Ascending aorta (tissue), 2 donors: ENCODE measurements at places on chromosomes 11 and 22.

DNA sequence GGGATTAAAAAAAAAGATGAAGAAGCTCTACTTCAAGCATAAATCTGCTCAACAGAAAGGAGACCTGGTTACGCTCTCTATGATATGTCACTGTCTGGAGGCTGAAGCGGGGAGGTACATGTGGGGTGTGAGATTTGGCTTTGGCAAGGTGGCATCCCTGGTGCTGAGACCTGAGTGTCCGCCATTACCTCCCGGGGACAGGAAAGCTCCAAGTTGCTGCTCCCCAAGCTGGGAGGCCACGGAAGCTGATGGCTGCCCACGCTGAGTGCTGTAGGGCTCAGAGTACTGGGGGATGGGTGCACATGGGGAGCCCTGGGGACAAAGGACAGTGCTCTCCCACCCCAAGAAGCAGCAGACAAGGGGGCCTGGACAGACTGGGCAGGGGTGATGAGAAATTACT, 167.9 kb downstream of the DSCAML1 start:
- DNase-seq, result no peak

- DNase-seq, result no peak
These were observed 29.1 kb upstream of the TXNRD2 start for GRCh38 chr22:19970479-19971275.

- no peak for DNase-seq
These were observed 838.9 kb downstream of the DLG2 start for GRCh38 chr11:84788220-84788619.

DNA sequence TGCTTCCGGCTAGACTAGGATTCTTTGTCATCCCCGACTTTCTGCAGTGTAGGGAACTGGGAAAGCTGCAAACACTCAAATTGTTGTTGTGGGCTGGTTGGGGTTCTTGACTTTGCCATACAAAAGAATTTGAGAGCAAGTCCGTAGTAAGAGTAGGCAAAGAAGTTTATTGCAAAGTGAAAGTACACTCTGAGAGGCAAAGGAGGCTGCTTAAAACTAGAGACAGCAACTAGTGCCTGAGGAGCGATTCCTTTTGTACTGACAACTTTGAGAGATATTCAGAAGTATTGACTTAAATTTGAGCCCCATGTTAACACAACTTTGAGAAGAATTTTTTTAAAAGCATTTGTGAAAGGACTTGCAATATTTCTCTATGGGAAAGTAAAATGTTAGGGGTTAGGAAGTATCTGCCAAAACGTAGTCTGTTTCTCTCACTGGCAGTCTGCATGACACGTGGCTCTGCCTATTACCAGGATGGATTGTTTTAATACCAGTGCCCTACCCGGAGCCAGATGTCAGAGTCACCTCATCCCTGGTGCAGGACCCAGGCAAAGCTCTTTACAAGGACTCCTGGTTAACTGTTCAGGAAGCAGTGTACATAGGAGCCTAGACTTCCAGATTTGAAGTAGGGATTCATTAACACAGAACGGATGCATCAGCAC, 85.0 kb upstream of the CLPB start:
- no peak for DNase-seq

GRCh38 chr22:31289344-31289743, 2.9 kb downstream of the PIK3IP1 start:
- no peak for DNase-seq

GRCh38 chr11:69702239-69702691, 1.6 kb downstream of the FGF19 start:
- DNase-seq, result no peak

- no peak for DNase-seq
These were observed 22.3 kb upstream of the MMP20 start for GRCh38 chr11:102647430-102647829.

DNA sequence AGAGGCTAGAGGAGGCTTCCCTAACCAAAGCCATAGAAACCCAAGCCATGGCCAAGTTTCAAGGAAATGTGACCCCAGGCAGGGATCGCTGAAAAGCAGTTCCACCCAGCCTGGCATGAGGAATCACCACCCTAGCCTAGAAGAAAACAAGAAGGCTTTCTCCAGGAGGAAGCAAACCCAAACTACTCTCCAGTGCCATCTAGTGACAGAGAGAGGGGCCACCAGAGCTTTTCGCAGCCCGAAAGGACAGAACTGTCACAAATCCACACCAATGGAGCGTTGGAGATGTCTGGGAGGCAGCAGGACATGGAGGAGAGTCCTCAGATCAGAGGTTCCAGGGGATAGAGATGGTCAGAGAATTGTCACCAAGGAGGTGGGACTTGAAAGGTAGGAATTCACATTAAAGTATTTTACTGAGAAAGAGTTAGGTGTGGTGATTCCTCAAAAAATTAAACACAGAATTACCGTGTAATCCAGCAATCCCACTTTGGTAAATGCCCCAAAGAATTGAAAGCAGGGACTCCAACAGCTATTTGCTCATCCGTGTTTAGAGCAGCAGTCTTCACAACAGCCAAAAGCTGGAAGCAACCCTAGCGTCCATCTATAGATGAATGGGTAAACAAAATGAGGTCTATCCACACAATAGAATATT, 67.3 kb upstream of the NUP50 start:
- DNase-seq, result no peak

DNA sequence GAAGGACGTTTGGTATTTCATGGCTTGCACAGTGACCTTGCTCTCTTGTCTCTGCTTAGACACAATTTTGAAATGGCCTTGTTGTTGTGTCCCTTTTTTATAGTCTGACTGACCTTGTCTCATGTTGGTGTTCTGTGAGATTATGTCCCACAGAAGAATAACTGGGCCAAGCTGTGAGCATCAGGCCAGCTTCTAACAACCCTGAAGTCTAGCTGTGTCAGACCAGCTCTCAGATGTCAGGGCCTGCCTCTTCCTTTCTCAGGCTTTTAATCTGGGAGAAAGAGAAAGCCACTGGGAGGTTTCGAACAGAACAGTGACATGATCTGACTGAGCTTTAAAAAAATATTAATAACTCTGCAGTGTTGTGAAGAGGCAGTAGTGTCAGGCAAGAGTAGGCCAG, 2.0 kb upstream of the UEVLD start:
- no peak for DNase-seq

GRCh38 chr11:129192150-129192549, at the start of gene ARHGAP32:
ARHGAP32 (minus strand) TSS chr11:129192325; CDS start chr11:129192198, 127 bp downstream.
- no peak for DNase-seq

DNA sequence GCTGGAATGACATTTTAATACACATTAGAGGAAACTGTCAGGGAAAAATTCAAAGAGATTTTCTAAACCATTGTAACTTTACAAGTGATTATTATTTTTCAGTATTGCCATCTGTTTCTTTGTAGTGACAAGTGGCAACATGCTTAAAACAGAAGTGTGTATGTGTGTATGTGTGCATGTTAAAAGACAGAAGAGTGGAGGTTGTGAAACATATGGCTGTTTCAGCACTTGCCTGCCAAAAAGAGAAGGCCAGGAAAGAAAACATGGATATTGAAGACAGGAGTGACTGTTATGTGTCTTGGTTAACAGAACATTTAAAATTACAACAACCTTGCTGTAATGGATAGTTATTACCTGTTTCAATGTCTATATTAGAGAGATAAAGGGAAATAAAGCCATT, 24.3 kb upstream of the VWA5A start:
- no peak for DNase-seq

GRCh38 chr11:124740277-124740882, 638 bp downstream of the NRGN start:
- DNase-seq, result no peak

DNA sequence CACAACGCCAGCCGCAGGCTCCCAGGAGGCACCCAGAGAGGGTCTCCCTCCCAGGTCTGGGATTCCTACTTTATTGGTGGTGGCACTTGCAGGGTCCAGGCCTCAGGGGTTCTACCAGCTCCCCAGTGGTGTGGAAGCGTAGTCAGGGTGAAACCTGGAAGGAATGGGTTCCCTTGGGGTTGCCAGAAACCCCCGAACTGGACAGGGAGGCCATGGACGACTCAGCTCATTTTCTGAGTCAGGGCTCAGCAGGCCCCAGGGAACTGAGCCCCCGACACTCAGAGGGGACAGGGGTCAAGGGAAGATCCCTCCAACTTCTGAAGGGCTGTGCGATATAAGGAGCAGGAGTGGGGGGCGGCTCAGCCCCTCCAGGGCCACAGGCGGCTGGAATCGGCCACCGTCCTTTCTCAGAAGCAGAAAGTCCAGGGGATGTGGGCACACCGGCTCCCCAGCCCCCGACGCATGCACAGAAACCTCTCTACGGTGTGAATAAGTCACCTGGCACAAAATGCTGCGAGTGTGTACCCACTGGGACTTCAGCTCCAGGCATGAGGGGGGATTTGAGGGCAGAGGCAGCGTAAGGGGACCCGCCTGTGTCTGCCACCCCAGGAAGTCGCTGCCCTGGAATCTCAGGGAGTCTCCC, 25.1 kb downstream of the MRGPRG start:
- peak; percentile 24 for DNase-seq

DNA sequence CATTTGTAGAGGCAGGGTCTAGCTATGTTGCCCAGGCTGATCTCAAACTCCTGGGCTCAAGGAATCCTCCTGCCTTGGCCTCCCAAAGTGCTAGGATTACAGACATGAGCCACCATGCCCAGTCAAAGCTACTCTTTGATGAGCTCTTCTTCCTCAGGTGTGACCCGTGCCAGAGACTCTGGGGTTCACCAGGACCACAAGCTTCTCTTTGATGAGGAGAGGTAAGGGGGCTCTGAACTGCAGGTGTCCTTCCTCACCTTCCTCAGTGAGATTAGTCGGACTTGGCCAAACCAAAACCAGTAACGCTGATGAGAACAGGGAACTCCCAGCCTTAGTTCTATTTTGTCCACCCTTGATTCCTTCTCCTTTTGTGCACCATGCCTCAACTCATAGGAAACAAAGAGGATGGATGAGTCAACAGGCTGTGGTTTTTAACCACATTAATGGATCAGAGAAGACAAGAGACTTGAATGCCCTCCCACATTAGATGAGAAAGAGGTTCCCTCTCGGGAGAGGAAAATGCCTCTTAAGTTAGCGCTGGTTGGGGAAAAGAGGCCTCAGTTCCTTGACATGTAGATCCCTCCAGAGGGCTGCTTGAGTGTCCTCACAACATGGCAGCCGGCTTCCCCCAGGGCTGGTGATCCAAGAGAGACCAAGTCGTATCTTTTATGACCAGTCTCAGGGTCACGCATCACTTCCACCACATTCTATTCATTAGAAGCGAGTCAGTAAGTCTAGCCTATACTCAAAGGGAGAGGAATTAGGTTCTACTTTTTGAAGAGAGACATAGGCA, 25.7 kb upstream of the CTR9 start:
- DNase-seq, result no peak

DNA sequence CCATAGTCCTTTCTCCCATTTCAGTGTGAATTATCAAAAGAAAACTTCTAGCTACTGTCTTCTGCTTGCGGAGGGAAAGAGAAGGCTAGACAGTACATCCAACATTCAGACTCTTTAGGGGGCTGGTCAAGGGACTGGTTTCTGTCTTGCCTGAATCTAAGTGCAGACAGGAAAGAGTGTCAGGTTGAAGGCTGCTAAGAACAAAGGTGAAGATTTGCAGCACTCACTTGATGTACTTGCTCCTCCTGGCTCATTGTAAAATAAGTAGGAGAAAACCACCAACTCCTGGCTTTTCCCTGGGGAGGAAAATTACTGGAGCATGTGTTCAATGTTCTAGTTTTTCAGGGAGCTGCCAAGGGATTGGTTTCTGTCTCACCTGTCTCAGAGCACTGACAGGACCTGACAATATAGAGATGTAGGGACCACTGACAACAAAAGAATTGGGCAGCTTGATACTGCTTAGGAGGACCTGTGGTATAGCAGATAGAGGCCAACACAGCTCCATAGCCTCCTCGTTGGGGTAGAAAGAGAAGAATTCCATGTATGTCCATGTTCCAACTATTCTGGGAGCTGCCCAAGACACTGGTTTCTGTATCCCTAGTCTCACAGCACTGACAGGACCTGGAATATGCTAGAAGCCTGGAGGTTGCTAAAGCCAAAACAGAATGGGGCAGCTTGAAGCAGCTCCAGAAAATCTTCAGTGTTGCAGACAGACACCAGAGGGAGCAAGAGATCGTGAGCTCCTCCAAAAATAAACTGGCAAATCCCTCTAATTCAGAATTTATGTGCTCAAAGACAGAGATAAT, 39.7 kb upstream of the MMP12 start:
- DNase-seq, result no peak

DNA sequence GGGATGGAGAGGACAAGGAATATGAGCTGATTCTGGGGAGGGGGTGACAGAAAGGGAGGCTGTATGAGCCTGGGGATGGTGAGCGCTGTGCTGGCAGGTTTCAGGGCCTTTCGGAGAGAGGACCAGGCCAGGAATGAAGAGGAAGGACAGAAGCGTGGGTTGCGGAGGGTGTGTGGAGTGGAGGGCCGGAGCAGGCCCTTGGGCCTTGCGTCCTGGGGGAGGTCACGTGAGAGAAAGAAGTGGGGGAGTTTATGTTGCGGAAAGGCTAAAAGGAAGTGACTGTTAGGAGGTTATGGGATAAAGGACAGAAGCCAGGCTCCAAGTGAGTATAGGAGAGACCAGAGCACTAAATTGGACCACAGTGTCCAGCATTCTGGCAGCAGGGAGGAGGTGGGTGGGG, 17.5 kb downstream of the BCR start:
- no peak for DNase-seq
